ENCODE measurements at places on chromosomes 16 and 17.

GRCh38 chr16:23382279-23382678, 70.7 kb downstream of the COG7 start:
- no peak for DNase-seq

DNA sequence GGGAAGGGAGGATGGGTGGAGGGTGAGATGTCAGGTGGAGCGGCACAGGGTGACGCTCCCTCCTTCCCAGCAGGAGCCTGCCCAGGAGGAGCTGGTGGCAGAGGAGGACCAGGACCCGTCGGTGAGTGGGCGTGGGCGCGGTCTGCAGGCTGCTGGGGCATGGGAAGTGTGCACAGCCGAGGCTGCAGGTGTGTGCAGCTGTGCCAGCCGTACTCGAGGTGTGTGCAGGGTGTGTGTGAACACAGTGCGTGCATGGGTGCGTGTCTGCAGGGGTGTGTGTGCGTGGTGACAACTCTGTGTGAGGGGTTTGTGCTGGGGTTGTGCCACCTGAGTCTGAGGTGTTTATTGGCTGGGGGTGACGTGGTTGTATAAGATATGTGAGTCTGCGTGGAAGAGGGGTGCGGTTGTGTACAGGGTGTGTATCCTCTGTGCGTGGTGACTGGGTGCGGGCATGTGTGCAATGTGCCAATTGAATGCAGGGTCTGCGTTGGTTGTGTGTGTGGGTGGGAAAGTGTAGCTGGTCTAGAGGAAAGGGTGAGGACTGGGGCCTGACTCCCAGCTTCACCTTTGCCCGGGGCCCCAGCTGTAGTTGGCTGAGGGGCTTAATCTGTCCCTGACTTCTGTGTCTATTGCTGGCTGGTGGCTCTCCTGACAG, 670 bp downstream of the TNFSF12 start:
- DNase-seq = peak; percentile 59

GRCh38 chr16:88974080-88974915, 2.7 kb downstream of the CBFA2T3 start:
- no peak for DNase-seq

DNA sequence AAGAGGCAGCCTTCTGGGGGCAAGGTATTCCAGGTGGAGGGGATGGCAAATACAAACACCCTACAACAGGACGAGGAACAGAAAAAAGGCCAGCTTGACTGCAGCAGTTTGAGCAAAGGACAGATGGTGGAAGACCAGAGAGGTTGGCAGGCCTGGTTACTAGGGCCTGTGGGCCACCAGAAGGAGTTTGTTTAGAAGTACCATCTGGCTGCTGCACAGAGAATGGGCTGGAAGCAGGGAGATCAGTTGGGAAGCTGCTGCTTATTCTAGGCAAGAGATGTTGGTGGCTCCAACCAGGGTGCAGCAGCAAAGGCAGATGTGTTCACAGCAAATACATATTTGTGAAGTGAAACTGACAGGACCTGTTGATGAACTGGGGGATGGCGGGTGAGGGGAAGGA, 2.9 kb upstream of the YPEL2 start:
- no peak for DNase-seq

DNA sequence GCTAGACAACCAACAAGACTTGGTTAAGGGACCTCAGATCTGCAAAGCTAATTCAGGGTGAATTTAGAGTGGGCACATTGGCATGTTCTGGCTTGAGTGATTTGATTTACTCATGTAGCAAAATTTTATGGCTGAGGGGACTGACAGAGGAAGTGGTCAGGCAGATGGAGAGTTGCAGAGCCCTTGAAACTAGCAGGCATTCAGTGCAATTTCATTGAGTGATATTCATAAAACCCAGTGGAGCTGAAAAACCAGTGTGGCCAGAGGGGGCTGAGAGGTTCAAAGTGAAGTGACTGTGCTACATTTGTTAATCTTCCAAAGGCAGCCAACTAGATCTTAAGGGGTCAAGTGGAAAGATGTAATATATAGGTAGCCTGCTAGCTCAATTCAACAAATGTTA, 2.2 kb upstream of the TMEM94 start:
- DNase-seq = no peak

DNA sequence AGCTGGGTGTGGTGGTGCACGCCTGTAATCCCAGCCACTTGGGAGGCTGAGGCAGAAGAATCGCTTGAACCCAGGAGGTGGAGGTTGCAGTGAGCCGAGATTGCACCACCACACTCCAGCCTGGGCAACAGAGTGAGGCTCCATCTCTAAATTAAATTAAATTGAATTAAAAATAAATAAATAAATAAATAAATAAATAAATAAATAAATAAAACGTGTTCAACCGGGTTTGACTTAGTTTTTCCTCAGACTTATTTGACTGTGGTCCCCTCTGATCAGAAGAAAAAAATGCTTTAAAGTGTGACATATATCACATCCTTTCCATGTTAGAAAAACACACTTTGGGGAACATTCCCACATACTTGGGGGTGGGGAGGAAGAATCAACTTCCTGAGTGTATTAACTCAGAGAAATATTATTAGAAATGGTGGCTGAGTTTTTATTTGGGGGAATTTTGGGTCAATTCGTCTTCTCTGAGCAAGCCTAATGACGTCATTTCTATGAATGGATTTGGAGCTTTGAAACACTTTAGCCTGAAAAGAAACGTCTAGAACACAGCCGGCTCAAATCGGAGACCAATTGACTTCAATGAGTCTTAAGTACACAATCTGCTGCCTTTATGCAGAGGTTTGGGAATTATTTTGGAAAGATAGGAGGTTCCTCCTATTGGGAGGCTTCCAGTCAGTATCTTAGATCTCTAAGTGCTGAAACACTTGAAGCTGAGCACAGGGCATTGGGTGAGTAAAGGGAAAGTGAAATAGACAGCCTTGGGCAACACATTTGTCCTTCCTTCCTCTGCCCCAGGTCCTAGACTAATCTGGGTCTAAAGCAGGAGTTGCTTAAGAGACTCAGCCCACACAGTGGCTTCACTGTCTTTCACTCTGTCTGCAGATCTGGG, 132.6 kb downstream of the PITPNC1 start:
- no peak for DNase-seq

DNA sequence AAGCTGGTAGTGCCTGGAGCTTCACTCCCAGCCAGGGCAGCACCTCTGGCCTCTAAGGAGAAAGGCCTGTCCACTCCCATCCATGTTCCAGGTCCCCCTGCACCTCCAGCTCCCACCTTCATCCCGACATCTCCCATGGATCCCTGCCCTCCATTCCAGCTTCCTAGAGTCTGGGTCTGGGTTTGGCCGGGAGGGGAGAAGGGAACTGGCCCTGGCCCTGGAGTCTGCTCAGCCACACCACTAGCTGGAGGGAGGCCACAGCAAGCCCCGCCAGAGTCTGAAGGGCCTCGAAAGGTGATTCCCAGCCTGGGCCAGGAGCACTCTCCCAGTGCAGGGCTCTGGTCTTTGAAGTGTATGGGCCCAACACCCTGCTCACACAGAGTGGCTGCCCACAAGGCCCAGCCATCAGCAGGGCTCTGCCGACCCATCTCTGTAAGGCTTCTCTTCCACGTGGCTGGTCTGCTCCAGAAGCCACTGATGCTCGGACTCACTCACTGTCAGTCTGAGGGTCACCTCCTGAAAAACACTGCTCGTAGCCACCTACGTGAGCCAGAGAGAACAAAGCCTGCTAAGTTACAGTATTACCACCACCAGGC, 4.7 kb downstream of the NAT9 start:
- DNase-seq = no peak

- no peak for DNase-seq
Measured at GRCh38 chr17:2961446-2961845, 102.0 kb downstream of the OR1D5 start.

GRCh38 chr16:78034530-78034929, 12.2 kb downstream of the CLEC3A start:
- no peak for DNase-seq

- DNase-seq = no peak
Measured at GRCh38 chr17:47252209-47252608, 1.4 kb upstream of the ITGB3 start.

- no peak for DNase-seq
Measured at GRCh38 chr17:30858556-30859250, 26.9 kb downstream of the ATAD5 start.

DNA sequence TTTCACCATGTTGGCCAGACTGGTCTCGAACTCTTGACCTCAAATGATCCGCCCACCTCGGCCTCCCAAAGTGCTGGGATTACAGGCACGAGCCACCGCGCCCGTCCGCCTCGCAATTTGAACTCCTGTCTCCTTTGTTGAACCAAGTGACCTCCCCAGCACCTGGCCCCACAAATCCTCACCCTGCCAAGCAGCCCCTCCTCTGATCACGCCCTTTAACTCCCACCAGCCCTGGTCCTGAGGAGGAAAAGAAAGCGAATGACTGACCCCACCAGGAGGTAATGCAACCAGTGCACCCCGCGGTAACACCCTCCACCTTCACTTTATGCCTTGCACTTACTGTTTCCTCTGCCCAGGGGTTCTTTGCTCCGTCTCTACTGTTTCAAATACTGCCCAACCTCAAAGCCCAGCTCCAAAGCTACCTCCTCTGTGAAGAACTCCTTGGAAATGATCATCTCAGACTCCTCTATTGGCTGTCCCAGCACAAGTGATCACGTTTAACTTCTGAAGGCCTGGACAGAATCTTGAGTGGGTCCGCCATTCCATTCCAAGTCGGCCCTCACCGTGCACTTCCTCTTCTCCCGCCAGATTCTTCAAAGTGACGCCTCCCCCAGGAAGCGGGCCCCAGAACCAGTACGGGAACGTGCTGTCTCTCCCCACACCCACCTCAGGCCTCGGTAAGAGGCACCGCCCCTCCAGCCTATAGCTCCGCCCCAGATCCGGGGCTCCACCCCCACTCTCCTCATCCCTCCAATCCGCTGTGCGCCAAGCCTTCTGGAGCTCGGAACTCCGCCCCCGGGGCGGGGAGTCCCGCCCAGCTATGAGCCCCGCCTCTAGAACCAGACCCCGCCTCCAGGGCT, 4.4 kb downstream of the CD19 start:
- peak; percentile 89 for DNase-seq

DNA sequence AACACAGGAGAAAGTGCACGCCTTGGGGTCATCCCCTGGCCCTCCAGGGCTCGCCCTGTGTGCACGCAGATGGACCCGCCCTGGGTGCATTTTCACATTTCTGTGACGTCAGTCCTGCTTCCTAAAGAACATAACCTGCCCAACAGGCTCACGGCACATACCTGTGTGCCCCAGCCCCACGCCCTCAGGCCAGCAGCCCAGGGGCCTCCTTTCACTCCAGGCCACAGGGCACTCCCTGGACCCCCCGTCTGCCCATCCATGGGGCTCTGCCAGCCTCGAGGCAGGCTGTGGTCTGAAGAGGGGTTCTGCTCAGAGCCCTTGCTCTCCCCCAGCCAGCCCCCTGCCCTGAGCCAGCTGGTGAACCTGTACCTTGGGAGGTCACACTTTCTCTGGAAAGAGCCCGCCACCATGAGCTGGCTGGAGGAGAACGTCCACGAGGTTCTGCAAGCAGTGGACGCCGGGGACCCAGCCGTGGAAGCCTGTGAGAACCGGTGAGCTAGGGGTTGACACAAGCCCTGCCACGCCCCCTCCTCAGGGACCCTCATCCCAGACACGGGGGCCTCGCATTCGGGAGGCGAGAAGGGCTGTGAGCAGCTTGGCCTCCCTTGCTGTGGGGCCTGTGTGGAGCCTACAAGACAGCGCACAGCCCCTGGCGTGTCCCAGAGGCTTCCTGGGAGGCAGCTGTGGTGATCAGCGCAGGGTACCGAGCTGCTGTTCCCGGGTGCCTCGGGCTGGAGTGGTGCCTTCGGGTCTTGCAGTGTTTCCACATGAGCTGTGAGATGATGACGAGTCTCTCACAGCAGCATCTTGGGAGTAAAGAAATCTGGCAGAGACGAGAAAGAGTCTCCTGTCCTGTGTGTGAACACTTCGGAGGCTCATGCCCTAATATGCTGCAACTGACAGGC, 13.8 kb upstream of the MC1R start:
- DNase-seq = no peak

GRCh38 chr17:31806921-31807320, 52.1 kb downstream of the COPRS start:
- no peak for DNase-seq

DNA sequence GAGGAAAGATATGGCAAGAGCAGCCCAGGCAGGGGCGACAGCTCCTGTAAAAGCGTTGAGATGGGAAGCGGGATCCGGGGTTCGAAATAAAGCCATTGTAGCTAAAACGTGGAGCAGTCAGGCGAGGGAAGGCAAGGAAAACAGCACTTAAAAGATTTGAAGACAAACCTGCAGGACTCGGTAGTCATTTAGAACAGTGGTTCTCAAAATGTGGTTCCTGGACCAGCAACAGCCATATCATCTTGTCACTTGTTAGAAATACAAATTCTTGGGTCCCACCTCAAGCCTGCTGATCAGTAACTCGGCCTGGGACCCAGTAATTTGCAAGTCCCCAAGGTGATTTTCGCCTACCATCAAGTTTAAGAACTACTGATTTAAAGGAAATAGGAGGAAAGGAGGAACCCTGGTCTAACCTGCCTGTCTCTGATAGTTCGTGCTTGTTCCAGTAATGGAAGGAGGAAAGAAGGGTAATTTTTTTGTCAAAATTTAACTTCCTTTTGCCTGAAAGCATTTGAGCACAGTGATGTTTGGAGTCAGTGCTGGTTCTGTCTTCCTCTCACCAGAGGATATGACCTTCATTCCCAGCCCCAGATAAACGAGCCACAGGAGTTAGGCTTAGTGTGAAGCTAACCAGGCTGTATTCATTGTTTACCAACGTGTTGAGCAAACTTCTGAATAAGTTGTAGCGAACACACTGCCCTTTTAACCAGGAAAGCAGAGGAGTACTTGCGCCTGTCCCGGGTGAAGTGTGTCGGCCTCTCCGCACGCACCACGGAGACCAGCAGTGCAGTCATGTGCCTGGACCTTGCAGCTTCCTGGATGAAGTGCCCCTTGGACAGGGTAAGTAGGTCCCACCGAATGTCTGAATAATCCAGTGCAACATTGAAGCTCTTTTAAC, 1.1 kb downstream of the ORC6 start:
- DNase-seq = no peak

GRCh38 chr16:85201574-85201973, 89.3 kb upstream of the CIBAR2 start:
- DNase-seq = no peak

DNA sequence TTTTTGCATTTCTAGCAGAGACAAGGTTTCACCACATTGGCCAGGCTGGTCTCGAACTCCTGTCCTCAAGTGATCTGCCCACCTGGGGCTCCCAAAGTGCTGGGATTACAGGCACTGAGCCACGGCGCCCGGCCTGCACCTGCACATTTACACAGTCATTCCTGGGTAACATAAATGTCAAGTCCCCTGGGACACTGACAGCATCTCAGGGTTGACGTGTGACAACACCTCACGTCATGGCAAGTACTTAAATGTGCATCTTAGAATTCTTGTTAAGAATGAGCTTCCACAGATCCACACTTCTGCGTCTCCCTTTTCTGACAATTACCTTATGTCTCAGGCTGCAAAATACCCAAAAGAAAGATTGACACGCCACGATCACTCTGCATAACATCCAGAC, 80.5 kb downstream of the ABR start:
- DNase-seq = no peak

DNA sequence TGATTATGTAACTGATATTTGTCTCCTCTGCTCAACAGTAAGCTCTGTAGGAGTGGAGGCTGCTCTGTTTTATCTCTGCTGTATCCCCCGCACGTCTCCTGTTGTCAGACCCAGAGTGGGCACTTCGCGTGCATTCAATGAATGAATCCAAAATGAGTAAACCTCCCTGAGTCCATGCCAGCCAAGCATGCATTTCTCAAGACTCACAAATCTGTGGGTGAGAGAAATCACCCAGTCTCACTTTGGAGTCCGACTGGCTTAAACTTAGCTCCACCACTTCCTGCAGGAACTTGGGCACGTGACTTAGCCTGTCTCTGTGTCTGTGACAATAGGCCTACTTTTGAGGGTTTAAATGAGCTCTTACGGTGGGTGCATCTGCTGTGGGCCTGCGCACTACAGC, 3.7 kb downstream of the PNPO start:
- peak; percentile 21 for DNase-seq

GRCh38 chr16:86465434-86465833, 44.9 kb upstream of the FOXF1 start:
- no peak for DNase-seq
